ENCODE measurements at places on chromosomes 6 and 20. TPM values are rescaled to one million over a fixed set of nuclear protein-coding genes. Genes with fewer than 3 reads are reported as not detected.

The CDSN gene
- total RNA-seq: not detected

The KIF25 gene
- 0.05 TPM for total RNA-seq

The MYB gene
- 0.73 TPM for total RNA-seq

The ERVFRD-1 gene
- total RNA-seq: not detected

The PFDN4 gene
- 49.2 TPM for total RNA-seq

The TINAG gene
- total RNA-seq: not detected

The LY86 gene
- not detected for total RNA-seq

The CNBD2 gene
- 5.6 TPM for total RNA-seq

The UNC5CL gene
- 0.34 TPM for total RNA-seq

The ENPP4 gene
- 0.25 TPM for total RNA-seq

The VIP gene
- not detected for total RNA-seq
